ENCODE measurements at places on chromosomes 5 and 9. TPM values are rescaled to one million over a fixed set of nuclear protein-coding genes. Genes with fewer than 3 reads are reported as not detected.

The SYNPO gene
- 8.4 TPM for total RNA-seq

The IL9 gene
- not detected for total RNA-seq

DNA sequence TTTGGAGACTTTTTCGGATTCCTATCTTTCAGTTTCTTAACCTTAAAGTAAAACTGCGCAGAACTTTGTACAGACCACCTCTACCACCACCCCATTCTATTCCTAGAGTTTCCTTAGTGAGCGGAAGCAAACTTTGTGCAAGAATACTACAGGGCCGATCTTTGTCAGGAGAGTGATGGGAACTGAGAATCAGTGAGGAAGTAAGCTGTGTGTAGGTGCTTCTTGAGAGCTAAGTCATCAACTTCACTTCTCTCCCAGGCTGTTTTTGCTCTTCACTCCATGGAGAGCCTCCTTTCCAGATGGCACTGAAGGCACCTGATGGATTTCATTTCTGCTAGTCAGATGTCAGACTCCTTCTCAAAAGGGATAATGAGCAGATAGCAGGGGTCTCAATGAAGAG lies 127.3 kb downstream of the SPATA31D1 start:
- no peak for DNase-seq

GRCh38 chr5:60382716-60383115 lies 317.2 kb downstream of the DEPDC1B start:
- peak; percentile 34 for DNase-seq

Measured in PC-3 (cell line).